ENCODE measurements at places on chromosomes 7 and 10. TPM values are rescaled to one million over a fixed set of nuclear protein-coding genes. Genes with fewer than 3 reads are reported as not detected.

Gene CABCOCO1
- total RNA-seq, result 0.54 TPM

Gene KIF11
- 36.9 TPM for total RNA-seq

Gene PARD3
- 75.1 TPM for total RNA-seq

Gene FAM171A1
- total RNA-seq, result 26.2 TPM

Gene NUDT1
- total RNA-seq, result 89.6 TPM

Gene UPK3B
- 17.4 TPM for total RNA-seq

Gene COPG2
- total RNA-seq, result 12.2 TPM

Gene SPAG6
- total RNA-seq, result not detected

Gene TMEM270
- not detected for total RNA-seq

Gene NODAL
- total RNA-seq, result not detected

Gene AQP1
- 0.45 TPM for total RNA-seq

Gene WDFY4
- total RNA-seq, result not detected

Gene STN1
- total RNA-seq, result 19.1 TPM

Gene ALDH18A1
- total RNA-seq, result 51.7 TPM

Gene BTBD16
- total RNA-seq, result 0.52 TPM

Gene SUV39H2
- 19.7 TPM for total RNA-seq

Gene LBX1
- not detected for total RNA-seq

Gene SH2D4B
- total RNA-seq, result not detected

Gene PODXL
- total RNA-seq, result 55.4 TPM

Gene CNPY1
- total RNA-seq, result not detected

Gene TMEM176B
- 0.05 TPM for total RNA-seq

Gene EPHA1
- not detected for total RNA-seq

Gene ENKUR
- total RNA-seq, result 0.27 TPM

Gene MYO1G
- 0.09 TPM for total RNA-seq

Gene INSIG1
- 22.8 TPM for total RNA-seq

Gene RAB19
- not detected for total RNA-seq

Gene LRRTM3
- not detected for total RNA-seq

Data from A549 treated with CpdA at 1 μM for 4 hours (cell line).